ENCODE measurements at places on chromosomes 4 and X. TPM values are rescaled to one million over a fixed set of nuclear protein-coding genes. Genes with fewer than 3 reads are reported as not detected.
A peak's percentile ranks its signal among the peaks of the same experiment; 100 is the strongest.

LRRC66 gene
- not detected for total RNA-seq

IL2 gene
- total RNA-seq, result not detected

CNGA1 gene
- total RNA-seq, result not detected

VCX gene
- not detected for total RNA-seq

KLHL4 gene
- 51.8 TPM for total RNA-seq

CLDN34 gene
- total RNA-seq, result 0.20 TPM

TLR7 gene
- not detected for total RNA-seq

REELD1 gene
- total RNA-seq, result not detected

TLL1 gene
- 37.7 TPM for total RNA-seq

- peak; percentile 51 for DNase-seq
Measured at GRCh38 chr4:158496030-158496741, 25.5 kb upstream of the RXFP1 start.

- no peak for DNase-seq
Measured at GRCh38 chr4:84825701-84826341, 140.7 kb downstream of the WDFY3 start.

GRCh38 chrX:155334486-155335336 is at the start of gene CLIC2:
Gene CLIC2 (minus strand): TSS chrX:155334614. CDS start chrX:155334427, 187 bp downstream.
- peak; percentile 25 for DNase-seq

DNA sequence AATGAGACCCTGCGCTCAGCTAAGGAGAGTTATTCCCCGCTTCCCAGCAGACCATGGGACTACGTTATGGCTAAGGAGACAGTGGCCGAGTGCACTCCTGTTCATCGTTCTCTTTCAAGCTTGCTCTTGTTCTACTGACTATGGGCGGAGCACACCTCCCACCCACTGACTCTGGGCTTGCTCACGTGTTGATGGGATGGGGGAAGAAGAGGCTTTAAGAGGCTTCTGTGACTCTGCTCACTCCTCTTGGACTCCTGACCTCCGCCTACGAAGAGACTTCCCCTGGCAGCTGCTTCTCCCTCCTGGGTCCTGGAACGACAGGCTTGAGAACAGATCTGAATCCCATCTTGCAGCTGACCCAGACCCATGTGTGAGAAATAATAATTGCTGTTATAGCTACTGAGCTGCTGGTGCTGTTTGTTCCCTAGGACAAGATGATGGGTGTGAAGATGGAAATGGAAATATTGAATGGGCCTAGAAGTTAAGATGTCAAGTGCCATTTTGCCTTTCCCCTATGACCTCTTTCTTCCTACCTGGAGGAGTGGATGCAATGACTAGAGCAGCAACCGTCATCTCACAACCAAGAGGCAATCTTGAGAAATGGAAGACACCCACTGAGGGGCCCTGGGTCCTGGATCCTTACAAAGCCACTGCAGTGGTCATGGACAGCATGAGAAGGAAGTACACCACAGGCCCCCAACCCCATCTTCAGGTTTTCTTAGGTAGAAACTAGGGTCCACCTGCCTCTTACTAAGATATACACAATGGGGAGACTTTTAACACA is 38.7 kb upstream of the IRAK1 start:
- no peak for DNase-seq

DNA sequence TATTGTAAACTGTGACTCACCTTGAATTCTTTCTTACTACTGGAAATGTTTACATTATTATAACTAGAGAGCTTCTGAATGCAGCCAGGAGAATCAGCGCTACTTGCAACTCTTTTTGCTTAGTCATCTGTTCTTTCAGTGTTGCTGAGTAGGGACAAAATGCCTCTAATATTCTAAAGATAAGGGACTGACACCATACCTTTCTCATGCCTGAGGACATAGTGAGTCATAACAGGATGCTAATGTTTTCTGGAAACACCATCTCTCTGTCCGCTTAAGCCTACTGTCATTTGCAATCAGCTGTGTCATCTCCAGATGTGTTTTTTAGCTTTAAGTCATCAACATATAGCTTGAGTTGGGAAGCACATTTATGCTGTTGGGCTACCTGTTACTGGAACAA is 108.3 kb downstream of the QRFPR start:
- DNase-seq, result no peak

GRCh38 chr4:6461301-6462165 is 10.9 kb downstream of the PPP2R2C start:
- DNase-seq, result no peak

- DNase-seq, result no peak
Measured at GRCh38 chr4:102543030-102543928, 42.1 kb downstream of the NFKB1 start.

DNA sequence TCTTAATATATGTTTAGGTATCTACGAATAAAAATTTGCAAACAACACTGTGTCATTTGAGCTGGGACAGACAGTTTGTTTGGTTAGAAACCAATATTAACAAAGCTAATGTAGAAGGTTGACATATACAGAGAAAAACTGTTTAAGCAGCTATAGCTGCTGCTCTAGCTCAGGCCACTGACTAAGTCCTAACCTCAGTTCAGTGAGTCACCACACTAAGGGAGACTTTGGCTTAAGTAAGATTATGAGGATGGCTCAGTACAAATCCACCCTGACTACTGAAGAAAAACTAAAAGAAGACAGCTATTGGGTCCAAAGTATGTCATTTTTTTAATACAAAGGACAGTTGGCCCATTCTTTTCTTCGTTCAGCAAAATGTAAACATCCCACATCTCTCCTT is 717.3 kb upstream of the ACTRT1 start:
- DNase-seq, result no peak

DNA sequence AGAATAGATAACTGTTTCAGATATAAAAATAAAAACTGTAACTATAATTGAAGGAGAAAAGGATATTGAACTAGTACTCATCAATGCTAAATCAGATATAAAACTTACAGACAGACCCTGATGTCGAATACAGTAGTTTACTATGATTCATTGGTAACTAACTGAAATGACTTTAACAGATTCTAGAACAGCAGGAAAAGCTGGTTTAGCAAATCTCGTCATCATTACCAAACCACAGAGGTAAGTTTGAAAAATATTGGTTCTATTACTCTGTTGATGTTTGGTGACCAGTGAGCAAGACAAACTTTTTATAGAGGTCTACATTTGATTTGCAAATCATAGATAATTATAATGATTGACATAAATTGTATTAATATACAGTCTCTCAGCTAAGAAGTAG is 551.4 kb upstream of the ADGRL3 start:
- no peak for DNase-seq

DNA sequence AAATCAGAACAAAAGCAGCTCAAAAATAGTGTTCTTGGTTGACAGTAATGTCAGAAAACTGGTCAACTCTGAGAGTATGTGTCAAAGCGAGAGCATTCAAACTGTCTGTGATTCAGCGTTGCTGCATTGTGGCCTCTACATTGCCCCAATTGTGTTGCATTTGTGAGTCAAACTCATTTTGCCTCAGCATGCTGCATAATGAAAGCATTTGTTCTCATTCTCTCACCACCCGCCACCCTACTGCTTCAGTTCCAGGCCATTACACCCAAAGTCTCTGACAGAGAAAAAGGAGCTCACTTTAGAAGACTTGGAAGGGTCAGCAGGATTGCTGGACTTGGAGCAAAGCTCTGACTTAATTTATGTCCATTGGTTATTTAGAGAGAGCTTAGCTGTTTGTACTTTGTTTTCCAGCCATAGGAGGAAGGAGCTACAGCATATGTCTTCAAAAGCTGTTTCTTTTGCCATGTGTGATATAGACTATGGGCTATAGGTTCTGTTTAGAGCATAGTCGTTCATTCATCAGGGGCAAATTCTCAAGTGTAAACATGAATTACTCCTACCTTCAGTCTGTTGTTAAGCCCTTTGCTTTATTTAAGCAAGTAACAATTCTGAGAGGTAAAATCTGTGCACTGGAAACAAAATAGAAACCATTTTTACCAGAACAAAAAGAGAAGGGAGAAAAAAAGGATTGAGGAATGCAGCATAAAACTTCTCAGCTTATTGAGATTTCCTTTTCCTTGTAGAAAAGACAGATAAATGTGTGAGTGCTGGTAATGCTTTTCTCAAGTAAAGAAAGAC is 153.4 kb upstream of the ANK2 start:
- no peak for DNase-seq

DNA sequence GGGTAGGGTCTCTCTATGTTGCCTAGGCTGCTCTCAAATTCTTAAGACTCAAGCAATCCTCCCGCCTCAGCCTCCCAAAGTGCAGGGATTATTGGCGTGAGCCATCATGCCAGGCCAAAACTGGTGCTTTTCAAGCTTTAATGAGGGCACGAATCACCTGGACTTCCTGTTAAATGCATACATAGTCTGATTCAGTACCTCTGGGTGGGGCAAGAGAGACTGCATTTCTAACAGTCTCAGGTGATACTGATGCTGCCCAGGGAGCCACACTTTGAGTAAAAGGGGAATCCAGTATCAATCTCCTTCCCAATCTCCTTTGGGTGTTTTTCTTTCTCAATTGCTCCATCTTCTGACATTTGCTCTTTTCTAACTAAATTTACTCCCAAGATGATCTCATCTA is 96.5 kb downstream of the SH3RF1 start:
- no peak for DNase-seq

DNA sequence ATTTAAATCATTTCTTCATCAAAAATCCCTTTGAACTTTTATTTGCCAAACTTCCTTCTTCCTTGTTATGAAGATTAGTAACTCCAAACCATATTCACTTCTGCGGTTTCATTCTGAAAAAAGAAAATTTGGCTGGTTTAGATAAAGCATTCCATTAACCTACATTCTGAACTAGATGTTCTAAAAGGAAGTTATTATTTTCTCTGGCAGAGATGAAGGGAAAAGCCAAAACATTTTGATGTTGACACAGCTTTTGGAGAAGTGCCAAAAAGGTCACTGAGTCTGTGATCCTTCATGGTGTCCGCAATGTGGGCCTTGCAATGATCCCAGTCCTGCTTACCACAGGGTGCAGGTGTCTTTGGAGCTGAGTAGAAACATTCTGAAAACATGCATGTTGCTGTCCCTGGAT is 36.0 kb downstream of the CXCL8 start:
- DNase-seq, result peak; percentile 89

GRCh38 chr4:6355052-6355451 is 85.4 kb downstream of the WFS1 start:
- DNase-seq, result peak; percentile 60
